ENCODE measurements at places on chromosomes 7 and 10.

DNA sequence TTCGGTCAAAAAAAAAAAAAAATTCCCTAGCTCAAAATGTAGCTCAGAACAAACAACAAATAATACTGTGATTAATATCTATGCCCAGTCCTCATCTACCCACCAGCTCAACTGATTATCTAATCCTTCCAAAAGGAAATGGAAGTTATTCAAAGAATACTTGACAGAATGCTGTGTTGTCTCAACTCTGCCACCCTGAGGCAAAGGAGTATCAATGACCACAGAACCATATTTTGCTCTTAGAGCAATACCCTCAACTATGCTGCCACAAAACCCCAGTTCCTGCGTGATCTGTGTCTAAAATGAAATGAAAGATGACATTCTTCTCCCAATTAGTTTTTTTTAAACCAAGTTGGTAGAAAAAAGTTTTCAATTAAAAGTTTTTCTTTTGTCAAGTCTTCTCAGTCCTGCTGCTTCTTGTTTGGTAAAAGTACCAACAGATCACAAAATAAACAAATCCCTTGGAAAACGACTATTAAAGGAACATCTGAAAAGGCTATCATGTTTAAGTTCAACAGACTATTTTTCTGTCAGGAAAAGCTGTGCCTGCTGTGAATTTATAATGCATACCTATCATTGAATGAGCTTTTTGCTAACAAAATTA is 21.6 kb downstream of the RBM28 start:
- DNase-seq = peak; percentile 88

- DNase-seq = no peak
Measured at GRCh38 chr10:84076047-84076388, 63.3 kb upstream of the GHITM start.

DNA sequence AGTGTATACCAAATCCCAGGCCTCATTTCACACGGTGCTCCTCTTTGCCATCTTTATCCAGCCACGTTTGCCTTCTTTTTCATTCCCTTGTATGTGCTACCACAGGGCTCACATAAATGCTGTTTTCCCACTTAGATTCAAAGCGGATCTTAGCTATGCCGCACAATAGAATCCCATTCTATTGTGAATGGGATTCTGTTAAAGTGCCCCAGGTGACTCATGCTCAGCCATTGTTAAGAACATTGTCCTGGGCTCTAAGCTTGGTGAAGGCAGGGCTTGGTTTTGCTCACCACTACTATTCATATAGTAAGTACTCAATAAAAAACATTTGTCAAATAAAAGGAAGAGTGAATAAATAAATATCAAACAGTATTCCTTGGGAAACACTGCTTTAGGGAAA is 72.3 kb upstream of the PHYHIPL start:
- no peak for DNase-seq

DNA sequence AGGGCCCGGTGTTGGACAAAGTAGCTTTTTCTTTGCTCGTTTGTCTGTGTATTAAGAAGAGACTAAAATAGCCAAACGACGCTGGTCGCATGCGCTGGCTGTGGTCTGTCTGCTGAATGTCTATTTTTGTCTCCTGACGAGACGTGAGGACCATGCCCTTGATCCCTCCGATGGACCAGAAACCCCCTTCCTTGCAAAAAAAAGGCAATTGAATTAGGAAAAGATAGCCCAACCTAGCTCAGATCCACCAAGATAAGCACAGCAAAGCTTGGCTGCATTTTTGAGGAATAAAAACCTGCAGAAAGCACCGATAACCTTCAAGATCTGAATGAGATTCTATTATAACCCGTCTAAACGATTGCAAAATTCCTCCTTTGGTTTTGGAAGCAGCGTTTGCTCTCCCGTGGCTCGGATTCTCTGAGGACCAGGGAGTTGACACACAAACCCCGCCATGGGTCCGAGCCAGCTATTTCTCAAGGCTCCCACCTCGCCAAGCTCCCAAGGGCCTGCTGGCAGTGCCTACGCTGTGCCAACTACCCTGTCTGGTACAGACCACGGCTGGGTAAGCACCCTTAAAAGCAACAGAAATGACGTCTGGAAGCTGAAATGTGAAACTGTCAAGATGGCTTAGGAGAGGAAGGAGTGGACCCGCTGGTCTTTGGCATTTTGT is 17.7 kb upstream of the TTYH3 start:
- no peak for DNase-seq

- peak; percentile 79 for DNase-seq
Measured at GRCh38 chr7:117871778-117872538, 1.3 kb downstream of the CTTNBP2 start.

- DNase-seq = no peak
Measured at GRCh38 chr10:16993186-16993585, 136.4 kb downstream of the CUBN start.

- no peak for DNase-seq
Measured at GRCh38 chr10:60998932-60999331, 54.9 kb upstream of the RHOBTB1 start.

DNA sequence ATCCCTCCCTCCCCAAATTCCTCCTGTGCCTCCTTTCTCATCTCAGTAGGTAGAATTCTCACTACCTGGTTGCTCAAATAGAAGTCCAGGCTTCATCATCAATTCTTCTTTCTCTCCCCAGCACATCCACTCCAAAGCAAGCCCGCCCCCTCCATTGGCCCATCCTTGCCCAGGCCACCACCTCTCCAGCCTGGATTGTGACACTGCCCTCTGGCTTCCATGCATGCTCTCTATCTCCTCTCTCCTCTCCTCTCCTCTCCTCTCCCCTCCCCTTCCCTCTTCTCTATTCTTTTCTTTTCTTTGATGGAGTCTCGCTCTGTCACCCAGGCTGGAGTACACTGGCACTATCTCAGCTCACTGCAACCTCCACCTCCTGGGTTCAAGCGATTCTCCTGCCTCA is 144.9 kb downstream of the UBE2H start:
- peak; percentile 26 for DNase-seq

GRCh38 chr7:45687721-45688120 is 113.6 kb downstream of the ADCY1 start:
- DNase-seq = no peak

DNA sequence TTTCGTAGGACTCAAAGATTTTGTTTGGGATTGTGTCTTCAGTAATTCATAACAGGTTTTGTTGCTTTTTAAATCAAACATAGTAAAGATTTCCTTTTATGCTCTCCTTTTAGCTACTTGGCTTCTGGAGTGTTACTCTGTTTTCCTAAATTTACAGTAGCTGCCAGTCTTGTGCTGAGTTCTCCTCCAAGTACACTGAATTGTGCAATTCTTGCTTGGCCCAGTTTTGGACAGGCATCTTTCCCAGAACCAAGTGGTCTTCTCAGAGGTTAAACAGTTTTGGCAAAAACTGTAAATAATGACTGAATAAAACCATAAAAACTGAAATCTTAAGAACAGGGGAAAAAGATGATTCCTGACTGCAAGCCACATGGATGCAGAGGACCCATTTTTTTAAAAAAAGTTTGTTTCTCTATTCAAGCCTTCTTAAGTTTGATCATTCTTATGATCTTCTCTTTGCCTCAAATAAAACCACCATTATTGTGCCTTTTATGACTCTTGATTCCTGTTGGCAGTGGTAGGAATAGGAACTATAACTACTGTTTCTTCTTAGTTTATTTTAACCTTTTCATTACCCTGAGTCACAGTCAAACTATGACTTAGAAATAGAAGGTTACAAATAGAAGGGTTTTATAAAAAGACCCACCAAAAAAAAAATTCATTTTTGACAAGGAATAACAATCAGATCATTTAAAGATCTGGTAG is 88.0 kb downstream of the MDFIC start:
- DNase-seq = no peak

- peak; percentile 93 for DNase-seq
Measured at GRCh38 chr10:75547391-75548298, 116.2 kb downstream of the LRMDA start.

DNA sequence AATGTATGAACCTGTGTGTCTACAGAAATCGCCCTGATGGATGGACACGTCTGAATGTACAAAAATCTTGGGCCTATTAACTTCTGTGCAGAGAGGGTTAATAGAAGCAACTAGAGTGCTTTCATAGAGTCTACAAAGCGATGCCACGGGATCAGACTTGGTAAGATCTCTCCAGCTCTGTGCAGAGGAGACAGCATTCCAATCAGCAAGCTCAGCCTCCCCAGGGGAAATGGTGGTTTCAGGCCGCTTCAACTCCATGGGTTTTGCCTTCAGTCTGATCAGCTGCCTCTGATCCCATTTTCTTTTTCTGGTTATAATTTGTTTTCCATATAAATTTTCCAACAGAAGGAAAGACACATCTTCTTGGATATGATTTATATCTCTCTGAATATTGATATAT is 35.1 kb upstream of the COBL start:
- no peak for DNase-seq

- DNase-seq = no peak
Measured at GRCh38 chr7:112759905-112760304, 30.3 kb downstream of the TMEM168 start.

Measured in hematopoietic multipotent progenitor cell treated with erythropoietin and hydrocortisone succinate and interleukin-3 and kit ligand, for 4 days (in vitro differentiated cells).